CD4-positive, alpha-beta T cell treated with Interleukin-4 for 4 hours (primary cell): ENCODE measurements at places on chromosomes 13 and 19.

GRCh38 chr19:18975011-18975410 lies 34.0 kb upstream of the HOMER3 start:
- DNase-seq = no peak

DNA sequence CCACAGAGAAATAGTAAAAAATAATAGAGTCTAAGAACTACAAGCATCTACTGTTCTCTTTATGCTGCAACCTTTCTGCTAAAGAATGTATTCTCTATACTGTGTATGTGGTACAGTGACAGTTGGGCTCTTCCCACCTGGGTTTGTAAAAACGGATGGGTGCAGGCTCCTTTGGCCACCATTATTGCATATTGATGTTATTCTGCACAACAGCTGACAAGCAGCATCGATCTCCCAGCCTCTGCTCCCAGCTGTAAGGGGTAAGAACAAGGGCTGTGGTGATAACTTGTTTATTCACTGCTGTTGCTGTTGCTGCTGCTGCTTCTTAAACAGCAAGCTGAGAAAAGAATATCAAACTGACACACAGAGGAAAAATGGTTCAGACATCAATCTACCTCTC lies 56.1 kb downstream of the KCNRG start:
- no peak for DNase-seq

GRCh38 chr13:77338961-77339401 lies 12.1 kb upstream of the MYCBP2 start:
- no peak for DNase-seq

DNA sequence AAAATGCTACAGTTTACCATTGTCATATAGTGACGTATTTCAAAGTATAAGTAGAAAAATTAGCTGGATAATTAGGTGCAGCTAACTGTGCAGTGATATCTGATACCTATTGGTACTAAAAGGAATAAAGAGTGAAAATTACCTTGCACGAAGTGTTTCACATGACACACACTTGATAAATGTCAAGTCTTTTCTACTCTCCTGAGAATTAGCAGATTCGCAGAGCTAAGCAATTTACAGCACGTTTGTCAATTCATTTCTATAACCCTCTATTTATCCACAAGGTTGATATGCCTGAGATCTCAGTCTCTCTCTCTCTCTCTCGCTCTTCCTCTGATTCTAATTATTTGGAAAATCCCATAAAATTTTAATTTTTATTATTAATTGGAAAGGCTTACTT lies 1109.0 kb downstream of the EFNB2 start:
- no peak for DNase-seq

DNA sequence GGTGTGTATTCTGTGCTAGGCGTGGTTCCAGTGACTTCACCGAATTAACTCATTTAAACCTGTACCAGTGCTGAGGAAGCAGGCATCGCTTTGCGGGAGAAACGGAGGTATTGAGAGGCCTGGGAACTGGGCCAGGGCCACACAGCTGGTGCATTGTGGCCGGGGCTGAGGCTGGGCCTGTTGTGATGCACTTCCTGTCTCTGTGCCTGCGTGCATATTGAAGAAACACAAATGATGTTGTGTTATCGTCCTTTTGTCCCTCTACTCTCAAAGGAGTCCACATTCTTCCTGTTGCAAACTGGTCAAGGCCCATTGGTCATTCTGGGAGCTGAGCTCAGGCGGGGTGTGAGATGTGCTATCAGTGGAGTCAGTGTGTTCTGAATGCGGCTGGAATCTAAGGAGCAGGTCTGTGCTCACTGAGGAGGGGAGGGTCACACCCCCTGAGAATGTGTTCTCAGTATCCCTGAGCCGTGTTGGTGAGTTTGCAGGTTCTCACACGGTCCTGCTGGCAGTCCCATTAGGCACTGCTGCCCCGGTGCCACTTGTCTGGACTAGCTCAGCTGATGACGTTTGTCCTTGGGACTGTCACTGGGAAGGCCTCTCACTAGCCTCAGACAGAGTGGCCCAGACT lies 62.1 kb downstream of the ARHGEF7 start:
- DNase-seq = peak; percentile 50

DNA sequence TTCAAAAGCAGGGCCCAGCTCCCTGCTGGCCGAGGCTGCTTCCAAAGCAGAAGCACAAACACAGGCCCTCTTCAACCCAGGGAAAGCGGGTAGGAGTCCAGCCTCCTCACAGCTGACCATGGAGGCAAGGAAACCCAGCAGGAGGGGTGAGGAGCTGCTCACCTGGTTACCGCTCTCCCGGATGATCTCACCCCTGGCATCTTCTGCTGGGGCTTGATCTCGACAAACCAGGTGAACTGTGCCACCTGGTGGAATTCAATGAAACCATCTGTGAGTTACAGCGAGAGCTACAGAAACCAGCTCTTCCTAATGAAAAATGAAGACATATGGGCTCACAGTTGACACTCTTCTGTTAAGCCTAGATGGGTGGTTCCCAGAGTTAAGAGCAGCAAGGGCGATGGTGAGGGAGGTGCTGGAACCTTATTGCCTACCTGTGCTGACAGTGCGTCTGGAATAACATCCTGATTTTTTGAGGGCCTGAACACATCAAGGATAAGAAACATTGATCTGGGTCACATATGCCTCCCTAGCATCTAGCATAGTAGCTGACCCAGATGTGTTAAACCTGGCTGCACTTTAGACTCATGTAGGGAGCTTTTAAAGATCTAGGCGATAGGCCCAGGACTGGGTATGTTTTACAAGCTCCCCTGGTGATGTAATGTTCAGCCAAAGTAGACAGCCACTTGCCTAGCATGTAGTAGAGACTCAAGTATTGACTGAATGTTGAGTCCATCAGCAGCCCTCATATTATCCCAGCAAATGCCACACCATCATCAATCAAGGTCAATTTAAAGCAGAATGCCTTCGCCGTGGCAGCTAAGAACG lies 6.1 kb downstream of the DHRS12 start:
- peak; percentile 77 for DNase-seq

GRCh38 chr13:81917810-81918209 lies 1576.9 kb upstream of the SPRY2 start:
- DNase-seq = no peak

GRCh38 chr19:48698046-48698445 lies 2.3 kb downstream of the FUT2 start:
- DNase-seq = no peak

GRCh38 chr13:31699650-31700049 lies 39.7 kb upstream of the RXFP2 start:
- no peak for DNase-seq

- peak; percentile 32 for DNase-seq
Measured at GRCh38 chr13:44050450-44051063, 170.9 kb downstream of the LACC1 start.

DNA sequence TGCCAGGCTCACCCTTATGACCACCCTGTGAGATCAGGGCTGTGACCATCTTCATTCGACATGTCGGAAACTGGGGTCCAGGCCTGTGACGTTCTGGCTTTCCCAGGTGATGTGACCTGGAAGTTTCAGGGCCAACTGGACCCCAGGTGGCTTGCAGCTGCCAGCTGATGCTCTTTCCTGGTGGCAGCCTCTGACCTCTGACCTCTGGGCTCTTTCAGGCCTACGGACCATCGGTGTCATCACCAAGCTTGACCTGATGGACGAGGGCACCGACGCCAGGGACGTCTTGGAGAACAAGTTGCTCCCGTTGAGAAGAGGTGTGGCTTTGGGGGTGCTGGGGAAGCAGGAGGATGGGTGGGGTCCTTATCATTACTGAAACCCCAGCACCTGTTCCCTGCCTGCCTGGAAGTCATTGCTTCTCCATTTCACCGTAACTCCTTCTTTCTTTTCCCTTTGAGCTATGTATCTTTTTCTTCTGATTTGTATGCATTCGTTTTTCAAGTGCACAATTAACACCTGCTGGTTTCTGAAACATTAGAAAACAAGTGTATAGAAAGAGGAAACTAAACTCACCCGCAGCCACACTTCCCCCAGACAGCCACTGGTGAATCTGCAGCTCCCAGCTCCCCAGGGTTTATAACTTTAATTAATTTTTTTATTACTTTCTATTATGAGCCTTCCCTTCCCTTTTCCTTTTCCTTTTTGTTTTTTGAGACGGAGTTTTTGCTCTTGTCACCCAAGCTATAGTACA lies 58.9 kb downstream of the TMED1 start:
- no peak for DNase-seq

DNA sequence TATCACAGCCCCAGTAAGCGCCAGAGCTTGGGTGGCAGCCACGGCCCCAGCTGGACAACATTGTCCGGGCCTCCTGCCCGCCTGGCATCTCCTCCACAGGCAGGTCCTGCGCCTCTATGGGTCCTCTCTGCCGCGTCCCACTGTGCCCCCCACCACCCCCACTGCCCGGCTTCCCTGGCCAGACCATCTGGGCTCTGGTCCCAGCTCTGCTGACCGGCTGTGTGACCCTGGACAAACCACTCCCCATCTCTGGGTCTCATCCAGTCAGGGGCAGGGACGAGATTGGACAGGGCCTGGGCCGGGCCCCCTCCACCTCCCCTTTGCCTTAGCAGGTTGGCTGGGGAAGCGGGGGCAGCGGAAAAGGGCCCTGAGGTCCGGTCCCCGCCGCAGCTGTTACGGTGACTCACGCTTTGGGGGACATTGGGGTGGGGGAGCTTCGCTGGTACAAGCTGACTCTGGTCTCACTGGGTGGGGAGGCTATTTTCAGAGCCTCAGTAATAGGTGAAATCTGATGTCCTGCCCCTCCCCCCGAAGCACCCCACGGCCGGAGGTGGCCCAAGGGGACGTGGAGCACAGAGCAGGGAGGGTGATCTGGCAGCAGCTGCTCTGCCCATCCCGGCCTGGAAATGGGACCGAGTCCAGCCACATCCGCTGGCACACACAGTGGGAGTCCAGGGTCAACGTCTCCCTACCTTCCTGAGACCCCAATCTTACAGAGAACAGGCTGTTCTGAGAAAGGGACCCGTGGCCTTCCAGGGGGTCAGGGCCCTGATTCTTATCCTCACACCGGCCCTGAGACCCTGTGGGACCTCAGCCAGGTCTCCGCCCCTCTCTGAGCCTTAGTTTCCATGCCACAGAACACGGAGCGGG lies 9.1 kb downstream of the NFIC start:
- no peak for DNase-seq

- peak; percentile 23 for DNase-seq
Measured at GRCh38 chr13:40667622-40667978, 1.2 kb upstream of the FOXO1 start.

GRCh38 chr19:48094129-48094854 lies 16.3 kb downstream of the PLA2G4C start:
- DNase-seq = no peak

DNA sequence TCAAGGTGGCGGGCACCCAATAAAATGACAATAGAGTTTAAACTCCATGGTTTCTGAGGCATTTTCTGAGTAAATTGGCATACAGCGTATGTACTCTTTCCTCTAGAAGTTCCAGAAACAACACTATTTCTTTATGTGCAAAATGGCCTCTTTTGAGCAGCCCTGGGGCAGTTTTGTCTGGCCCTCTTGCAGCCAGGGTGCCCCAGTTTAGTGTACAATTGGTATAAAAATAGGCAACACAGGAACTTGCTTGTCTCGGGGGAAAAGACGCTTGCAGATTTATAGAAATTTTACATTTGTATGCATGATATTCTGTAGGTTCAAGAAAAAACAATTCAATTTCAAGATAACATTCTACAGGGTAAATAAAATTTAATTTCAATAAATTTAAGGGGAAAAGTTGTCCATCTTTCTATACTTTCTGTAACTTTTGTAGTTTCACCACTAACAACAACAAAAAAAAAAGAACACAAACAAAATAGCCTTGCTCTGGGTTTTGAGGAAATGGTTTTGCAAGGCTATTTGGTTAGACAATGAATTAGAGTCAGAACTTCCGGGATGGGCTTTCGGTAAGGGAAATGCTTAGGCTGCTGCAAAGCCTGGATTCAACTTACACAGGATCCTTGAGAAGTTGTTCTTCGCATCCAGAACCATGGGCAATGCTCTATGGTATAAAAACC lies 45.3 kb downstream of the LRCH1 start:
- no peak for DNase-seq

DNA sequence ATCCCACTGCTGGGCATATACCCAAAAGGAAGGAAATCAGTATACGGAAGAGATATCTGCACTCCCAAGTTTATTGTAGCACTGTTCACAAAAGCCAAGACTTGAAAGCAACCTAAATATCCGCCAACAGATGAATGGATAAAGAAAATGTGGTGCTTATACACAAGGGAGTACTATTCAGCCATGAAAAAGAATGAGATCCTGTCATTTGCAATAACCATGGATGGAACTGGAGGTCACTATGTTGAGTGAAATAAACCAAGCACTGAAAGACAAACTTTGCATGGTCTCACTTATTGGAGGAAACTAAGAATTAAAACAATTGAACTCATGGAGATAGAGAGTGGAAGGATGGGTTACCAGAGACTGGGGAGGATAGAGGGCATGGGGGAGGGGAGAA lies 6.5 kb upstream of the SIGLEC14 start:
- no peak for DNase-seq

DNA sequence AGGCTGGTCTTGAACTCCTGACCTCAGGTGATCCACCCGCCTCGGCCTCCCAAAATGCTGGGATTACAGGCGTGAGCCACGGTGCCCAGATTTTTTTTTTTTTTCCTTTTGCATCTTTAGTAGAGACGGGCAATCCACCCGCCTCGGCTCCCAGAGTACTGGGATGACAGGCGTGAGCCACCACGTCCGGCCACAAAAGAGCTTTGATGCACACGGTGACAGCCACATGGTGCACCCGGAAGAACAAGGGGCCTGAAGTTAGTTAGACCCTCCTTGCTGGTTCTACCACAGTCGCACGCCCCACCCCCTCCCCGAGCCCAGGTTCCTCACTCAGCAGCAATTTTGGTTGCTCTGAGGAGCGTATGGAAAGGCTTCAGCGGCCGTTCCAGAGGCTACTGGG lies 54.2 kb upstream of the USE1 start:
- peak; percentile 24 for DNase-seq

GRCh38 chr13:108777421-108778420 lies 148.3 kb downstream of the MYO16 start:
- no peak for DNase-seq

DNA sequence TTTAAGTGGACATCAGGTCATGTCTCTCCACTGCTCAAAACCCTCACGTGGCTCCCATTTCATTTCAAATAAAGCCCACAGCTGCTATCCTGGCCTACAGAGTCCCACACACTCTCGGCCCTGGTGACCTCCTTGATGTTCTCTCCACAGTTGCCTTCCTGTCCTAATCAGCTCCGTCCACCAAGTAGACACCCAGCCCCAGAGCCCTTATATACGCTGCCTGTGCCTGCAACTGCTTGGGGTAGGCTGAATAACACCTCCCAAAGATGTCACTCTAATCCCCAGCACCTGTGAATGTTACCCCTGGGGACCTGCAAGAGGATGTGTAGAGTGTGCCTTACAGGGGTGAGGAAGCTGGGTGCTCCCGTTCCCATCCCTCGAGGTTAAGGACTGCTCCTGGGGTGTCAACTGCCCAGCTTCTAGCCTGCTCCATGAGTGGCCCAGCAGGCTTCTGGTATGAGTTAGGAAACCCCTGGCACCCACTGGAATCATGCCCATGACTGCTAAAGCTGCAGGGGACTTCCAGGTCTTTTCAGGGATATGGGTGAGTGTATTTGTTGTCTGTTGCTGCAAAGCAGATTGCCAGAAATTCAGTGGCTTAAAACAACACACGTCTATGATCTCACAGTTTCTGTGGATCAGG lies 6.0 kb downstream of the FAM187B start:
- DNase-seq = no peak
